ENCODE measurements at places on chromosomes 7 and 10. TPM values are rescaled to one million over a fixed set of nuclear protein-coding genes. Genes with fewer than 3 reads are reported as not detected.

Gene PRRT4
- total RNA-seq, result under 0.01 TPM

Gene SPDYE8
- not detected for total RNA-seq

Gene LRIT1
- total RNA-seq, result not detected

Gene IL15RA
- 7.3 TPM for total RNA-seq

Gene CPXM2
- total RNA-seq, result 99.2 TPM

Gene EVX1
- not detected for total RNA-seq

Gene FAM25C
- total RNA-seq, result not detected

Gene NKX1-2
- not detected for total RNA-seq

Gene SLC39A12
- not detected for total RNA-seq

Gene NODAL
- total RNA-seq, result not detected

Gene CRHR2
- not detected for total RNA-seq

Gene CNNM1
- under 0.01 TPM for total RNA-seq

Gene CDC14C
- total RNA-seq, result not detected

Gene CCDC3
- total RNA-seq, result 21.1 TPM

Gene ZNF503
- total RNA-seq, result 10.8 TPM

Gene DKK1
- total RNA-seq, result 103 TPM

Gene PDZD7
- 3.4 TPM for total RNA-seq

Gene ADCYAP1R1
- under 0.01 TPM for total RNA-seq

Gene GPRIN2
- total RNA-seq, result not detected

Gene ACTR3C
- not detected for total RNA-seq

Gene GPAM
- total RNA-seq, result 8.1 TPM

Gene EN2
- not detected for total RNA-seq

Gene AOC1
- total RNA-seq, result not detected

Gene PNLIPRP3
- not detected for total RNA-seq

Gene SPAM1
- not detected for total RNA-seq

Gene WEE2
- total RNA-seq, result not detected

Gene ASB4
- total RNA-seq, result not detected

Gene CRYGN
- total RNA-seq, result 0.13 TPM

Gene OR2A7
- total RNA-seq, result 0.26 TPM
